ENCODE measurements at places on chromosomes 12 and 14.
A peak's percentile ranks its signal among the peaks of the same experiment; 100 is the strongest.

DNA sequence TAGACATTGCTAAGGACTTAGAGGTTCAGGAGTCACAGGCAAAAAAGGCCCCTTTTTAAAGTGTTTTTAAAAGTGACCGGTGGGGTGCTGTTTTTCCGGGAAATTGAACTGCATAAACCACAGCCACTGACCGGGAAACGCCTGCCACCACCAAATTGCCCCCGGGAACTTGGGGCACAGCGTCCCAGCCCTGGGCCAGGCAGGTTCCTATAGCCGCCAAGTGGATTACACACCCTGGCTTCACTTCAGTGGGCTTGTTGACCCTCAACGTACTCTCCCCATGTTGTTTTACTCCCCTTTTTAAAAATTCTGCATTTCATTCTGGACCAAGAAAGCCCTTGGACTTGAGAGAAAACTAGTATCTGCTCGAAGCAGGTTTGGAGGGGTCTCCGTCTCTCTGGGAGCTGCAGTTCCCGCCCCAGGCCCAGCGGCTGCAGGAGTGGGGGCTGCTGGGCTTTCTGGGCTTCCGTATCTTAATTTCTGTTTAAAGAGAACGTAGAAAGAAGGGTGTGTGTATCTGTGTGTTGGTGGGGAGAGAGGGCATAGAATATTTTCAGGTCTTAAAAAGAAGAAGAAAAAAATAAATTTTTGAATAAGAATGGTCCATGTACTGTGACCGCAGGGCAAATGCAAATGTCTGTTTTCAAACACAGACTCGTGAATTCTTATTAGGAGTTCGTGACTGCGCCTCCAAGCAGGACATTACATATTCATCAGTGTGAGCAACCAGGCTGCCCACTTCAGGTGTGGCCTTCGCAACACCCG is 82.9 kb downstream of the PAPOLA start:
- DNase-seq, result no peak

DNA sequence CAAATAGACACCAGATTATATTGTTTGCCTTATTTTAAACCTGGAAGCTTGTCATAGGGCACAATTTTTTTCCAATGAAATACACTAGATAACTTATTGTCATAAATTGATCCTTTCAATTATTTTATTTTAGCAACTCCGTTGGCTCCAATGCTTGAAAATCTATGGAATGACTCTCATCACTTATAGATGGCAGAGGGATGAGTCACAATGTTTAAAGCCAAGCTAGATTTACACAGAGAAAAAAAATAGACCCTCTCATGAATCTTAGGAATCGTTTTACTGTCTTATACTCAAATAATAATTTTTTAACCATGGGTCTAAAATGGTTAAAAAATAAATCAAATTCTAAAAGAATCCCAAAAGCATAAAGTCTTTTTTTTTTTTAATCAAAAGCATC is 1276.6 kb upstream of the FLRT2 start:
- no peak for DNase-seq

GRCh38 chr12:2285462-2285861 is 232.7 kb downstream of the CACNA1C start:
- DNase-seq, result no peak

- no peak for DNase-seq
Measured at GRCh38 chr12:90305379-90305778, 596.7 kb upstream of the ATP2B1 start.

- no peak for DNase-seq
Measured at GRCh38 chr12:11963841-11964471, 106.8 kb upstream of the BCL2L14 start.

DNA sequence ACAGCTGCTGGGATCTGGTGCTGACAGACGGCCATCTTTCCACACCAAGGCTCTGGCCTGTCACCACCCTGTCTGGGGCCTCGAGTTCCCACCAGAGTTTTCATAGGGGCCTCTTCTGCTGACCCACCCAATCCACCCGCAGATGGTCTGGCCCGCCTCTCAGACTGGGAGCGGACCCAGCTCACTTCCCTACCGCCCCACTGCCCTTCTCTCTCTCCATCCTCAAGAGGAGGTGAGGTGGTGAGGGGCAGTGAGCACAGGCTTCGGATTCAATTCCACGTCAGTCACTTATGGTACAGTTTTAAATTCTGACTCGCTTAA is 12.3 kb upstream of the RPS6KL1 start:
- DNase-seq, result no peak

DNA sequence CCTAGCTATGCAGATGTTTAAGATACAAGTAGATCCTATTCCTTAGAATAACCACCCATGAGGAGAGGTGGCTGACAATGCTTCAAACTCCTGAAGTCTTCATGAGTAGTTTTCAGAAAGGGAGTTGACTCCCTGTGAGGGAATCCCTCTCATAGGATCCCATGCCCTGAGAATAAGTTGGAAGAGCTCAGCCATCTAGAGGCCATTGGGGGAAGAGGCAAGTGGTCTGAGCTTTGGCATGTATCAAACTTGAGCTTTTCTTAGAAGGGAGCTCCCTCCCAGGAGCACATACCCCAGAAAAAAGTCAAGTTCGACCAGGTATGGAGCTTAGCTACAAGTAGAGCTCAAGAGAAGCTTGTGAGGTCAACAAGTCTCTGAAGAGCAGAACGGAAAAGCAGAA is 165.7 kb upstream of the RBM19 start:
- DNase-seq, result no peak

GRCh38 chr12:1838205-1838993 is 18.0 kb downstream of the LRTM2 start:
- DNase-seq, result no peak

GRCh38 chr12:34625116-34625515 is 602.8 kb downstream of the ALG10 start:
- peak; percentile 3 for DNase-seq

Data from GF-D8 (cell line).